ENCODE measurements at places on chromosomes 1 and 21. TPM values are rescaled to one million over a fixed set of nuclear protein-coding genes. Genes with fewer than 3 reads are reported as not detected.

DNA sequence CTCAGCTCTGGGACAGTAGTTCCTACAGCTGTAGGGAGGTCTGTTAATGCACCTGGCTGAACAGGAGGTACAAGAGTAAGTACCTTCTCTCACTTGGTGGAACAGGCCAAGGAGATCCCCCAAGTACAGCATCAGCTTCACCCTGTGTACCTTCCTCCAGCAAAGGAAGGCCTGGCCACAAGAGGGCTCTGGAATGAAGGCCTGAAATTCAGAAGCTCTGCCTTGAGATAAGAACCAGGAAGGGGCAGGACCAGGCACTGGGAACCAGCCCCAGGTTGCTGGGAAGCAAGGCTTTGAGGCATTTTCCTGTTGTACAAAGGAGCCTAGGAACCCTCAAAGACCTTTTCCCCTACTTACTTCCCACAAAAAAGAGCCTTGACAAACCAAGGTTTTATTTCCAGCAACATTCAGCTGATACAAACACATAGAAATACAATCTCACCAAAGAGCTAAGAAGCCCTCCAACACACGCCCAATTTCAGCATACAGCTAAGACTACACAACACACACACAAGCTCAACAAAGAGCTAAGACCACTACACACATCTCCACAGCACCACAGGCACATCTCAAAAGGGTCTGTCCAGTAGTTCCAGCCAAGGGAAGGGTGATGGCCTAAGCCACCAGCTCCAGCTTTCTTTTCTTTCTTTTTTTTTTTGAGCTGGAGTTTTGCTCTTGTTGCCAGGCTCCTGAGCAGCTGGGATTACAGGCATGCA, 23.5 kb downstream of the F11R start:
- DNase-seq, result peak; percentile 64

FAM72D gene
- 12.9 TPM for total RNA-seq

DNA sequence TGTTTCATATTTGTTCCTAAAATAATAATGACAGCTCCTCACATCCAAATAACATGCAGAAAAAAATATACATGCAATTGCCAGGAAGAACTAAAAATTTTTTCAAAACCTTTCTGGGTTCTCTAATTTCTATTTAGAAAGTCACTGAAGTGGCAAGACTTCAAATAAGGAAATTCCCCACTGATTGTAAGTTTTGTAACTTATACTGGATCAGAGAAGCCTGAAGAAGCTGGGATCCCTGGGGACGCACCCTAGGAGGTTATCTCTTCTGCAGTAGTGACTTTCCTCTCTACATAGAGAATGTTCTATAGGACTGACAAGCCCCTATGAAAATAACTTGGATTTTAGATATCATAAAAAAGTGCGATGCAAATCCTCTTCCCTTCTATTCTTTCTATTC, 182.6 kb downstream of the MRPL39 start:
- no peak for DNase-seq

- DNase-seq, result no peak
Observed at GRCh38 chr1:205936846-205937586, 6.2 kb downstream of the SLC26A9 start.

ITLN1 gene
- not detected for total RNA-seq

FCGR2B gene
- 0.11 TPM for total RNA-seq

DNA sequence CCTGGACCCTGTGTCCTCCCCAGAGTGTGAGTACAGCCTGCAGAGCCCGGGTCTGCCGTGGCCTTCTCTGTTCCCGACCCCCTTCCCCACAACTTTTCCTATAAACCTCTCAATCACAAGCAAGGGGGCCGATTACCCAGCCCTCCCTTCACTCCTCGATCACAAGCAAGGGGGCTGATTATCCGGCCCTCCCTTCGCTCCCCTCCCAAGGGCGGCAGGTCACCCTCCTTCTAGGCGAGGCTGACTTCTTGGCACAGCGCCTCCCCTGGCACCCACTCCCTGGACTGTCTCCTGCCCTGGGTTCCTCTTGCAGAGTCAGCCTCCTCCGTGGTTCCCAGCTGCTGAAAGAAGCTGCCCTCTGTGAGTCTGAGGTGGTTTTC, 12.3 kb upstream of the LDLRAP1 start:
- DNase-seq, result no peak

DNA sequence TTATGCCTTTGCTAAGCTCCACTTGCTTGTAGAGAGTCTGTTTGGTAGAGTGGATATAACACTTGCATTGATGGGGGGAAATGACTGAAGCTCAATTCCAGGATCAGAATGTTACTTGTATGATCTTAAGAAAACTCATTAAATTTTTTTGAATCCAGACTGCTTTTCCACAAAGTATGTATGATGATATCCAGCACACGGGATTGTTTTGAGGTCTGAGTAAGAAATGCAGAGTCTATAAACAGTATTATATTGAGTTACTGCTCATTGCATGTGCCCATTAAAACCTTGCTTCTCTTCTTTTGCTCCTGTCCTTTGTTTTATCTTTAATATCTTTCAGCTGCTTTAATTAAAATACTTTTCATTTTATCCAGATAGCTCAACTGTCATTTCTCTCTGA, 570.4 kb upstream of the ZRANB2 start:
- DNase-seq, result no peak
